ENCODE measurements at places on chromosomes 1 and 21.

- DNase-seq: no peak
These were observed 130.6 kb downstream of the HHIPL2 start for GRCh38 chr1:222417264-222417663.

DNA sequence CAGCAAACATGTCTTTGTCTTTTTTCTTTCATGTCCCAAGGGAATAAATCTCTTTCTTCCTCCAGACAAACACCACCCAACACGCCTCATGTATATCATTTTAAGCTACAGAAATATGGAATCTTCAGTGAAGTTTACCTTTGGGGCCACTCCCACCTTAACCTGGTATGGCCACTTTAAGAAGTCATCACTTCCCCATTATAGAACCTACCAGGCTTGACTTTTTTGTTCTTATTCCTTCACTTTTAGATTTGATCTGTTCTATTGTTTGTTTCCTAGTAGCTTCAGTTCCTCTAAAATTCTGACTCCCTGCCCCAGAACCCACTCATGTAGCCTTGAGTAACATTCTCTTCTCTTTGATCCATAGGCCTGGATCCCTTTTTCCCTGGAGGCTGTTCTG is 226.3 kb downstream of the HLX start:
- no peak for DNase-seq

DNA sequence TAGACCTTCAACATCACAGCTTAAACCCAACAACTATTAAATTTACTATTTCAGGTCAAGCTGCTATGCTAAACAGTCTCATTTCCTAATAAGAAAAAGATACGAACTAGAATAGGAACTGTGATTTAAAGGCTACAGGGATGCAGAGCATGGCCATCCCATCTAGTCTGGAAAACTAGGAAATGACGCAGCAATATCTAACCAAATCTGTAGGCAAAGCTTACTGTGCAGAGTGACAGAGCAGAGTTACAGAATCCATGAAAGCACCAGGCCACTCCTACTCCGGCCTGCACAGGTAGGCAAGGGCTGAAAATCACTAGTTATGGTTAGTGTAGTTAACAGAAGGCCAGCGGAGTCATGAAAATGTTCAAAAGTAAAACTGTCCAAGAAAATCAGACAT is 2.1 kb downstream of the HLCS start:
- no peak for DNase-seq

GRCh38 chr1:116667078-116667574 is 407 bp downstream of the IGSF3 start:
- no peak for DNase-seq

DNA sequence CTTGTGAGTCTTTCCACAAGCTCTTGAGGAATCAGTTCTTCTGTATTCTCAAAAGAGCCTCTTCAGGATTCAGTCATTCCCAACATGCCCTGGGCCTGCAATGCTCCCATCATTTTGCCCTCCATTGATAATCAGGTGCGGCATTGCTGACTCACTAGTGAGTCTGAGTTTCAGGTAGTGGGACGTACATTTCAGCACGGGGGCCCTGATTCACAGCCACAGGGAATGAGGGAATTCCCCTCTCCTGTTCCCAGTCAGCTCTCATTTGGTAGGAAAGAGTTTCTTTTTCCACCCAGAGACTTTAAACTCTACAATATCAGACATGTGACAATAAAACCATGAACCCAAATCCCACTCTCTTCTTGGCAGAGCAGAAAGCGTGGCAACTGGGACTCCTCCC is 3.7 kb upstream of the IRF6 start:
- no peak for DNase-seq

- no peak for DNase-seq
These were observed 239.8 kb downstream of the SDCCAG8 start for GRCh38 chr1:243495442-243496186.

DNA sequence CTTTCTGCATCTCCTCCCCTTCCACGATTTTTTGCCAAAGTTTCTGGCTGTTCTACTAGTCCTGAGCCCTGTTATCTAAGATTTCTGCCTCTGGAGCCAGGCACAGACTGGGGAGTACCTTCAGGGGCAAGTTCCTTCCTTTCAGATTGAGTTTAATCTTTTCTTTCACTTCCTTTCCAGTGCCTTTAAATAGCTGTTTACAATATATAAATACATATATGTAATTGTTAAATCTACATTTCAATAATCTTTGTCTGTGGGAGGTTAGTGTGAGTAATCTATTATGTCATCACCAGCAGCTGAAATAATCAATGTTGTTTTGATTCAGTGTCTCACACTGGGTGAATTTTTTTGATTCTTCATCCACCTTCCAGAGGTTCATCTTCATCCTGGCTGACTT is 31.8 kb downstream of the DIPK1A start:
- DNase-seq: no peak

GRCh38 chr21:45335151-45335760 is 47.6 kb upstream of the POFUT2 start:
- no peak for DNase-seq

DNA sequence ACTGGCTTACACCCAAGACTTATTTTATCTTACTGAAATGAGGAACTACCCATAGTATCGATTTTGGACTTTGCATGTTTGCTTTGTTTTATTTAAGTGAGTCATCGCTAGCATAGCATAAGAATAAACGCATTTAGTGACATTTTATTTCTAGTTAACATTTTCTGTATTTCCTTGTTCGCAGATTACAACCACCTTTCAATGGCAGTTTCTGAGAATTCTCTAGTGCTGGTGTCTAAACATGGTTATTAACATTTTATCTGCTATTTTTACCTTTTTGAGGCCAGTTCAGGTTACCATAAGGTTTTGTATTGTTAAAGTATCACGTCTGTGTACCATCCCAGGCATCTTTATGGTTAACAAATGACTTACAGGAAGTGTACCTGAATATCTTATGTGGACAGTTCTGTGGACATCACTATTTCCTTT is 24.5 kb downstream of the EEIG2 start:
- DNase-seq: no peak

DNA sequence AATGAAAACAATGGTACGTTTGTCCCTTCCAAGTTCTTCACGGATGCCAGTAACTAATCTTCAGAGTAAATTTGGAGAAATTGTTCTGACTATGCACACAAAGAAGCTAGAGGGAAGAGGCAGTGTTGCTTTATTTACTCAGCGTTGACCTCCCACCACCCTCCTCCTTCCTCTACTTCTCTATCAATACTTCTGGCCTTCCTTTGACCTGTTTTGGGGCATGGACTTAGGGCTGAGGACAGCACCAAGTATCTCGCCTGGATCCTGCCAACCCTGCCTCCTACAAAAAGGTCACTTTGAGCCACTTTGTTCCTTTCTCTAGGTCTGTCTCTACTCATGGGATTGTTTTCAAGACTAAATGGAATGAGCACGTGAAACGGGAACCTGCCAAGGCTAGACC is 282.6 kb downstream of the DSCAM start:
- no peak for DNase-seq

DNA sequence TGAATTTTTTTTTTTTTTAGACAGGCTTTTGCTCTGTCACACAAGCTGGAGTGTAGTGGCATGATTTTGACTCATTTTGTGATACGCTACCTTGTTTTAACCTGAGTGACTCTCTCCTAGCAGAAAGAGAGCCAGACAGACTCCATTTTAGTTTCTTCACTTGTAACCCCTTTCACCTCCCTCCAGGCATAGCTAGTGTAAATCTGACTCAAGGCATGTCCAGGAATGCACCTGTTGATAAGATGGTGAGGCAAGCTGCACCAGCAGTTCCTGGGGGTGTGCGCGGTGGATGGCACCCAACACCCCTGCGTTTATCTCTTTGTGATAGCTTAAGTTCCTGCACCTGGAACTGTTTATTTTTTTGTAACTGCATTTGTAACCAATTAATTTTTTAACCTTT is 4.7 kb upstream of the PHACTR4 start:
- DNase-seq: no peak

GRCh38 chr1:181911715-181912114 is 149.8 kb downstream of the ZNF648 start:
- no peak for DNase-seq

DNA sequence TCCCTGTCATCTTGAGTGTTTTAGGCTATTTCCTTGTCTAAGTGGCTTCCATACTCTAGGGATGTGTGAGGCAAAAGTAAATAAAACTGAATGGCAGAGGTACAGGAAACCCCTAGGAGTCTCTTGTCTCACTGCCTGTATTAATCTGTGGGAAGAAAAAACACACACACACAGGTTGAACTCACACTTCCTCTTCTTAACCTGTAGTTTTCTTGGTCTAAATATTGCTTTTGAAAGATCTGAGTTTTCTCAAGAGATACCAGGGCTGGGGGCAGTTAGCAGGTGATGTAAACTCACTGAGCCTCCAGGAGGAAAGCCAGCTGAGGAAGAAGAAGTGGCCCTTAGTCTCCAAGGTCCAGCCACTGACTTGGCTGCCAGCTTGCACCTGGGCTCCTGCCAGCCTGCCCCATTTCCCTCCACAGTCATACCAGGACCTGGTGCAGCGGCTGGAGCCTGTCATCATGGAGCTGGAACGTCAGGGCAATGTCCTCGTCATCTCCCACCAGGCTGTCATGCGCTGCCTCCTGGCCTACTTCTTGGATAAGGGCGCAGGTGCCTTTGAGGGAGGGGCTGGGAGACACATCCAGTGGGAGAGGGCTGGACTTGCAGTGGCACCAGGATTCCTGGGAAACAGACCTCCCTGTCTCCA is 16.9 kb downstream of the PFKFB2 start:
- DNase-seq: no peak

DNA sequence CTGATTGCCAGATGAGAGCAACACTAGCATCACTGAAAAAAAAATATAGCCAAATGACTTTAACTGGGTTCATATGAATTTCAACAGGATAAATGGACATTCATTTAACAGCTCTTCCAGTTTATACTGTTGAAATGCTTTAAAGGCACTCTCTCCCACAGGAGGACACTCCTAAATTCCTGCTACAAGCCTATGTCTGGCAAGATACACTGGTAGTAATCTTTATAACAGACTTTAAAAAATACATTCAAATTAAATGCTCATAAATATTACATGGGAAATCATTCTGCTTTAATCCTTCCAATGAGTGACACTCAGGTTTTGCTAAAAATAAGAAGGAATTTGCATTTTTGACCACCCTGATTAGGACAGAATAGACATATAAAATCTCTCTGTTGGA is 526.7 kb upstream of the ADAMTS5 start:
- no peak for DNase-seq

DNA sequence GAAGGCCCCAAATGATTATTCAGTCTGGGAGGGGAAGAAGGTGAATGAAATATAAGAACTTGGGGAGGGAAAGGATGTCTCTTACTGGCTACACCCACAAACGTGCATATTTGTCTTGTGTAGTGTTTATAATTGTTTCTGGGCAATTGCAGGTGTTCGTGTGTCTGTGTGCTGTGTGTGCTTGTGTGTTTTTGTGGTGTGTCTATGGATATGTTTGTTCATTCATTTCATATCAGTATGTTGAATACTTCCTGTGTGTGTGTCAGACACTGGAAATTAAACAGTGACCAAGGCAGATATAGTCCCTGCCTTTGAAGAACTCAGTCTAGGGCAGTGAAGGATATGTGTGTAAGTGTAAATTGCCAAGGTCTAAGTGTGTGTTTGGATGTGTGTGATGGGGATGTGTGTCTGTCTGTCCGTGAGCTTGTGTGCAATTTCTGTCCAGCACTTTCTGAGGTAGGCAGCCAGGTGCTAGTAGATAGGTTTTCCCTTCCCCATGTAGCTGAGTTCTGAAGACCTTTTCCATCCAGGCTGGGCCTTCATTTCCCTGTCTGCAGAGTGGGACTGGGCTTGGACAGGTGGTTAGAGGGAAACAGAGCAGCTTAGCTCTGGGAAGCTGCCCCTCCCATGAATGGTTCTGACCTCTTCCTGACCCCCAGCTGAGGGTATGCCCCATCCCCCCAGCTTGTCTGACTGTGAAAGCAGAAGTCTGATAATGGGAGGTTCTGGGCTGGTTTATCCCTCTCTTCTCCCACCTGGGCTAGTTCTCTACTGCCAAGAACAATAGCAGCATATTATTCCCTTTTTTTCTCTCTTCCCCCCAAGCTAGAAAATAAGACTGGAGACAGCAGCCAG is 3.8 kb downstream of the AGO1 start:
- DNase-seq: no peak

DNA sequence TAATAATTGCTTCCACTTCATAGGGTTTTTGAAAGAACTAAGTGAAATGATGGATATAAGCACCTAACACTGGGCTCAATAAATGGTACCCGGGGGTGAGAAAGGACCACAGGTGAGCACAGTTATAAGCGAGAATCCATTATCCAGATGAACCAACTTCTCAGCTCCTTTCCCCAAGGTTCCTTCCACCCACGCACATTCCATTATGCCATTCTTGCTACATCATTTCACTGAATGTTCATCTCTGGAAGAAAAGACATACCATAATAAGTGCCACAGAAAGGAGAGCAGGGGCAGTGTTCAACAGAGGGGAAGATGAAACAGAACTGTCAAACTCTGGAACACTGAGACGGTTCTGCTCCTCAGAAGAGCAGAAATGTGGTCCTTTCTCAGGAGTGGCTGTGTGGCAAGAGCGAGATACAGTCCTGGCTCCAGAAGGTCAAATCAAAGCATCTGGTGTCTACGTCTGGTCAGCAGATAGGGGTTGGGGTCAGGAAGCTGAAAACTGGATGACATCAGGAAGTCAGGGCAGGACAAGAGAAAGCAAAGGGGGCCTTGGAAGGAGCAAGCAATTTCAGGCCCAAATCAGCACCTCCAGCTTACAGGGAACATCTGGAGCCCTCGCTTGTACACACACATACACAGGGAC is 255.4 kb upstream of the TMEM51 start:
- no peak for DNase-seq

DNA sequence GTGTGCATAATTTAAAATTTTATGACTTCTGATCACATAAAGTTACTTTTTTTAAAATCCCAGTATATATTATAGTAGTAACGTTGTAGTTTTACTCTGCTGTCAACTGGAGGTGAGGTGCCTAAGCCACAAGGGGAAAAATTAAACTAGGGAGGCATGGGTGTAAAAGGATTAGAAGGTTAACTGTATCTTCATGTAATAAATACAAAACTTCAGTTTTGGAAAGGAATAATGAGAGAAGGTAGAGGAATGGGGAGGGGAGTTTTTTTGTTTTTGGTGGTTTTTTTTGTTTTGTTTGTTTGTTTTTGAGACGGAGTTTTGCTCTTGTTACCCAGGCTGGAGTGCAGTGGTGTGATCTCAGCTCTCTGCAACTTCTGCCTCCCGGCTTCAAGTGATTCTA is 5.7 kb downstream of the SLC25A33 start:
- DNase-seq: no peak

All from stimulated activated CD4-positive, alpha-beta T cell treated with anti-CD3 and anti-CD28 coated beads, TNF-alpha, amount 100 ng/mL, for 24 hours (primary cell).